Subcutaneous preadipocyte (primary cell): ENCODE measurements at places on chromosomes 2 and 18. TPM values are rescaled to one million over a fixed set of nuclear protein-coding genes. Genes with fewer than 3 reads are reported as not detected.

The CENPA gene
- 14.7 and 16.0 TPM in 2 replicates for total RNA-seq

The PREB gene
- 37.8 and 48.1 TPM in 2 replicates for total RNA-seq

The CDKL4 gene
- 1.2 and 1.5 TPM in 2 replicates for total RNA-seq

The PRSS56 gene
- not detected in 2 replicates for total RNA-seq

The ALPI gene
- not detected in 2 replicates for total RNA-seq

The DLX1 gene
- total RNA-seq: under 0.01 and 0.39 TPM in 2 replicates

The FBLN7 gene
- 1.8 and 2.5 TPM in 2 replicates for total RNA-seq

The SCN1A gene
- 0.37 and 2.0 TPM in 2 replicates for total RNA-seq

The TUBA3E gene
- total RNA-seq: not detected in 2 replicates

The PROKR1 gene
- under 0.01 TPM in 1 of 2 replicates, not detected in the other for total RNA-seq

The CFAP65 gene
- total RNA-seq: 0.20 TPM in 1 of 2 replicates, not detected in the other

The PRKAG3 gene
- total RNA-seq: 0.37 TPM in 1 of 2 replicates, not detected in the other

The HOXD8 gene
- 7.7 and 10.0 TPM in 2 replicates for total RNA-seq

The FMNL2 gene
- total RNA-seq: 38.2 and 83.5 TPM in 2 replicates

The AGFG1 gene
- total RNA-seq: 75.0 and 103 TPM in 2 replicates

The KCTD18 gene
- 14.3 and 17.0 TPM in 2 replicates for total RNA-seq

The TRABD2A gene
- 22.4 and 26.2 TPM in 2 replicates for total RNA-seq
